ENCODE measurements at places on chromosomes 4 and X.
A peak's percentile ranks its signal among the peaks of the same experiment; 100 is the strongest.

- no peak for DNase-seq
Measured at GRCh38 chr4:98204236-98204553, 57.0 kb upstream of the RAP1GDS1 start.

DNA sequence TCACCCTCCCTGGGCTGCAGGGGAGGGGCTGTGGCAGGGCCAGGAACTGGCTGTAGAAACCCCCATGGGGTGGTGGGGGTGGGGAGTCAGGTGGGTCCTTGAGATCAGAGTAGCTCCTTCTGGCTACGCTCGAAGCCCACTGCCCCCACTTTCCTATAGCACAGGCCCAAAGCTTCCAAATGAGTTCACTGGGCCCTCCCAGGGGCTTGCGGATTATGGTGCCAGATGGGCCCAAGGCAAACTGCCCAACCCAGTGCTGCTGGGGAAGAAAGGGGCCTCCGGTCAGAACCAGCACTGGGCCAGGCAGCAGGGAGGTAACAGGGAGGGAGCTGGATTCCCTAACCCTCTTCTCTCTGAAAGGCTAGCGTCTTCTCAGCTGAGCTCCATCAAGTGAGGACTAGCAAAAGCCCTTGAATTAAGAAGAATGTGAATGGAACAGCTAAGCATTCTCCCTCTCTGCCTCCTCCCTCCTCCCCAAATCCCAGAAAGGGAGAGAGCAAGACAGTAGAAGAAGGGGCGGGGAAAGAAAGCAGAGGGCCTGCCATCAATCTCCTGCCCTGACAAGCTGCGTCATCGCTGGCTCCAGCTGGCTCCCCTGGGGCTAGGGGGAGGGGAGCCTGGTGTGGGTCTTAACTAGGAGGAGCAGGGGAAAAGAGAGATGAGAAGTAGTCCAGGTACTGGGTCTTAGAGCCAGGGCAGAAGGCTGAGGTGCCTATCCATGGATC is 34.7 kb downstream of the FRMPD3 start:
- DNase-seq, result no peak

GRCh38 chr4:5517372-5517771 is 191.0 kb downstream of the EVC2 start:
- no peak for DNase-seq

DNA sequence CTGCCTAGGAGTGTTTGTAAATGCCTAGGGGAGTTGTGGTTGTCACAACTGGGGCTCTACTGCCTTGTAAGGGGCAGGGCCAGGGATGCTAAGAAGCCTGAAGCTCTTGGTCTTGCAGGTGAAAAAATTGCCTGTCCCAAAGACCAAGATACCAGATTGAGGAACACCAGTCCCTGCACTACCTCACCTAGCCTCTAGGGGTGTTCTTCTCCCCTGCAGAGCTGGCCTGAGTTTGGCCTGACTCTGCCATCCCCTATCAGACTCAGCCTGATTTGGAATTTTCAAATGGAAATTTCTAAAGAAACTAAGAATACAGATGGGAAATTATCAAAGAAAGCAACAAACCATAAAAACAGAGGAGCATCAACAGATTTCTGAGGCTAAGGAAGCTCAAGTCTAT is 90.4 kb downstream of the ZC4H2 start:
- no peak for DNase-seq

- no peak for DNase-seq
Measured at GRCh38 chr4:5504486-5504885, 203.9 kb downstream of the EVC2 start.

GRCh38 chr4:110184140-110184790 is 14.2 kb downstream of the ELOVL6 start:
- DNase-seq, result no peak

DNA sequence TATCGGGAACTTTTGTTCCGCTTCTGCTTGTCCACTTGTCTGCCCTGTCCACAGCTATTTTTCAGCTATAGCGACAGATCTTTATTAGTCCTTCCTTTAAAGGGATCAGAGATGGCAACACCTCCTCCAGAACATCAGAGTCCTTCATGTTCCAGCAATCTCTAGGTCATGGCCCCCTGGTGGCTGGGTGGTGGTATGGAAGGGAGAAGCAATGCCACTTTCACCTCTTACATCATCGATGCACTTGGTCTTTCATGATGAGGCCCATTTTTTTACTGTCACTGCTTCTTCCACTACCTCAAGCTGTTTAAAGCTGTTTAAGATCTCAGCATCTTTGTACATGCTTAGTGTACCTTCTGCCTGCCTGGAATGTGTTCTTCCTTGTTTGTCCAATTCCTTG is 106.7 kb downstream of the ARHGAP6 start:
- peak; percentile 52 for DNase-seq

DNA sequence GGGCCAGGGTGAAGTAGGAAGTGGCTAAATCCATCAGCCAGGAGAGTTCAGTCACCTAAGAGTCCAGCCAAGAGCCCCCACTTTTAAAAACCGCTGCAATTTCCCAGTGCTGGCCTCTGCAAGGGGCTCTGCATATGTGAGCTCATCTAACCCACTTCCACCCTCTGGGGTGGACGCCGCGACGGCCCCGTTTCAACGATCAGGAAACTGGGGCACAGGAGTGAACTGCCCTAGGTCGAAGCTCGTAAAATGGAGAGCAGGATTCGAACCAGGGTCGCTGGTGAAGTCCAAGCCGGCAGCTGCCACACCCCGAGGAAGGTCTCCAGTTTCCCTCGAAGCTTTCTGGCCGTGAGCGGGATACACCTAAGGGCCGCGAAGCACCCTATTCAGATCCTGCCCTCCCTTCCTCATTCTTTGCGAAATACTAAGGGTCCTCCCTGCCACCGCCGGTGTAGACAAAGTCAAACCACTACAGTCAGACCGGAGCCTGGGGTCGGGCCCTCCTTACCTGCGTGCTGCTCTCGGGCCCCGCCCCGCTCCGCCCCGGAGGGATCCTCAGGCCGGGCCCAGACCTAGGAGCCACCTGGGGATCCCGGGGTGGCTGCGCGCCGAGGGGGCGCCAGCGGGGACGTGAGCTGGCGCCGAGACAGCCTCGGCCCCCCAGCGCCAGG is 446 bp downstream of the EVC2 start:
- no peak for DNase-seq

GRCh38 chr4:1554876-1555265 is 129.2 kb downstream of the FAM53A start:
- DNase-seq, result no peak

DNA sequence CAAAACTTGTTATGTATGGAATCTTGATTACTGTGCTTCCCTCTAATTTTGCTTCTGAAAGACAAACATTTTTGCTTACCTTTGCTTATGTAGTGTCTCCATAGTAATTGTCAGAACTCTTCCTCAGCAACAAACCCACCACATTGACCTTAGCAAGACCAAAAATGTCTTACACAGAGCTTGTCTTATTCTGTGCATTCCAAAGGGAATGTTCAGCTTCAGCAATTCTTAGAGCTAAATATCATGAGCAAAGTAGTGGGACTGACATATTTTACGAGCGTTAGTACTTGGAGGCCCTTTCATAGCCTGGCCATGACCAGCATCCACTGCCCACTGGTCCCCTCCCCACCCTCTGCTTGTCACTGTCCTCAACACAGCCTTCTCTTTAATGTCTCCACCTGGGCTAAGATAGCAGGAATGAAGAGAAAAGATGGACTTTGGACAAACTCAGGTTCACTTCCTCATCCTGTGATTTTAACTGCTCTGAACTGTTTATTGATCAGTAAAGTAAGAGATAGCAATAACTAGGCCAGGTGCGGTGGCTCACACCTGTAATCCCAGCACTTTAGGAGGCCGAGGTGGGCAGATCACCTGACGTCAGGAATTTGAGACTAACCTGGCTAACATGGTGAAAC is 15.5 kb upstream of the SH3D19 start:
- DNase-seq, result no peak
